ENCODE measurements at places on chromosomes 5 and 9.

DNA sequence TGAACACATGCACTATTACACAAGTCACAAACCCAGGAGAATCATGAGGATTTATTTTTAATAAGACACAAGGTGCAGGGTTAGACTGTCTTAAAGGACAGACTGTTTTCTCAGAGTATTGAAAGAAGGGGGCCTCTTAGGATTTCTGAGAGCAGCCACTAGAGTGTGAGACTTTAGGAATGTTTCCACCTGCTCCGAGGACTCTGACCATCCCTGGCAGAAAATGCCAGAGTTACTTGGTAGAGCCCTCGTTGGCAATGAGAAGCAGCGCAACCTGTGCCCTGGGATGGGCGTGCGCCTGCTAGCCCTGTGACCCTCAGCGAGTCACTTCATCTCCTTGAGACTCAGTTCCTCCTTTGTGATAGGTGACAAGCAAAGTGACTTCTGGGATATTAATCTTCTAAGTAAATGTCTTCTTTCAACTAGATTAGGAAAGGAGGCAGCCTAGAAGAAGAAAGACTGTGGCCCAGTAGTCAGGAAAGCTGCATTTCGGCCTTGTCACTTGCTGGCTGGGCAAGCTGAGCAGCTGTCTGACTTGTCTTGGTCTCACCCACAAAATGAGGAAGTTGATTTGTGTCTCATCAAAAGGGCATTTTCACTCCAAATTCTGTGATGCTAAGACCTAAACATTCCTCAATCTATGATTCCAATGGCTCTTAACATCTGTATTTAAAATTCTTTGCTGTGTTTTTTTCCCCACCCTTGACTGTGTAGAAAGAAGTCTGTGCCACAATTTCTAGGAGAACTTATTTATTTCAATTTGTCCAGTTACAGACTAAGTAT is 60.5 kb downstream of the PTCD2 start:
- DNase-seq: peak; percentile 36

DNA sequence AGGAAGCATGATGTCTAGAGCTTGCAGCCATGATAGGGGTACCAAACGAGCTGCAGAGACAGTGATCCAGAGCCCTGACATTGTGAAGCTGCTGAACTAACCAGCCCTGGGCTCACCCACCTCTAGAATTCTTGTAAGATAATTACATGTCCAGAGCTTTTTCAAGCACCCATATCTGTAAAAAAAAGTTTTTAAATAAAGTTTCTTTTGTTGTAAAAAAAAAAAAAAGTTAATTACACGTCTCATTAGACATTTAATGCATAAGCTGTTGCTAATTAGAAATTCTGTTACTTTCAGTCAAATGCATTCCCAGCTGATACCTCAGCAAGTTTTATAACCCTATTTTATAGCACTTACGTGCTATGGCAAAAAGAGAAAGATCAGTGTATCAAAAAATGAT is 65.6 kb downstream of the C9orf85 start:
- no peak for DNase-seq

DNA sequence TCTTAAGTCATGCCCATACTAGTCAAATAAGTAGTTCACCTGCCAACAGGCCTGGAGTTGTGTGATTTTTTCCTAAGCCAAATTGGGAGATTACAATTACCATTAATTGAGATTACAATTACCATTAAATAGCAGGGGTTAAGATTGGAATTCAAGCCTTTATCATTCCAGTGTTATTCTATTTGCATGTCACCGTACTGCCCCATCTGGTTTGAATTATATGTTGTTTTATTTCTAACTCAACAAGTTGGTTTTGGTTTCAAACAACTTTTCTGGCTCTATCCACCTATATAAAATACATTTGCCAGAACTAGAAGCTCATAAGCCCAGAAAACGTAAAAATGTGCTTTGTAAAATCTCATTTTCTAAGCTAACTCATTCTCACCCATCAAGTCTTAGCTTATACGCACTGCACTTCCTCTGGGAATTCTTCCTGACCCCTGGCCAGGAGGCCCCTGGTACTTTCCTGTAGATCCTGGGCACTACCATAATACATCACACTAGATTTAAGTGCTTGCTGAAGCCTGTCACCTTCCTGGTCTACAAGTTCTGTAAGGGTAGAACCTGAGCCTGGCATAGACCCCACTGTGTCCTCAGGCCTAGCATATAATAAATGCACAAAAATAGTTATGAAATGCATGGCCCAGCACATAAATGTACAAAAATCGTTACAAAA is 242.0 kb upstream of the TRPM3 start:
- DNase-seq: peak; percentile 54

DNA sequence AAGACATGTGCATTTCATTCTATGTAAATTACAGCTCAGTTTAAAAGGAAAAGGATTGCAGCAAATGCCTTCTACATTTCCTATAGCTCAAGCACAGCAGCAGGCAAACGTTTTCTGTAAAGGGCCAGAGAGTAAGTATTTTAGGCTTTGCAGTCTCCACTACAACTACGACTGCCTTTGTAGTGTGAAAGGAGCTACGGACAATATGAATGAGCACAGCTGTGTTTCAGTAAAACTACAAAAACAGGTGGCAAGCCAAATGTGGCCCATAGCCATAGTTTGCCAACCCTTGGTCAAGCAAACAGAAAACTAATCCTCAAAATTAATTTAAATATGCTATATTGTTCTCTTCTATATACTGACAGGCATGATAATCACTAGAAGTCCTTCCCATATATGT is 7.2 kb downstream of the PTBP3 start:
- no peak for DNase-seq

GRCh38 chr5:142548739-142549275 is 137.1 kb downstream of the FGF1 start:
- peak; percentile 93 for DNase-seq

Measured in fibroblast of skin of right biceps (primary cell).